ENCODE measurements at places on chromosomes 2 and 18. TPM values are rescaled to one million over a fixed set of nuclear protein-coding genes. Genes with fewer than 3 reads are reported as not detected.

- no peak overlapping the region for H3K27ac ChIP-seq
- H3K27me3 ChIP-seq: no peaks in the 10 kb centered on the region
- H3K36me3 ChIP-seq: no peaks in the 10 kb centered on the region
- peaks cover 12% of the 10 kb centered on the region for H3K4me1 ChIP-seq
- no peak for DNase-seq
These were observed 279.6 kb downstream of the PARD3B start for GRCh38 chr2:204824751-204825453.

DNA sequence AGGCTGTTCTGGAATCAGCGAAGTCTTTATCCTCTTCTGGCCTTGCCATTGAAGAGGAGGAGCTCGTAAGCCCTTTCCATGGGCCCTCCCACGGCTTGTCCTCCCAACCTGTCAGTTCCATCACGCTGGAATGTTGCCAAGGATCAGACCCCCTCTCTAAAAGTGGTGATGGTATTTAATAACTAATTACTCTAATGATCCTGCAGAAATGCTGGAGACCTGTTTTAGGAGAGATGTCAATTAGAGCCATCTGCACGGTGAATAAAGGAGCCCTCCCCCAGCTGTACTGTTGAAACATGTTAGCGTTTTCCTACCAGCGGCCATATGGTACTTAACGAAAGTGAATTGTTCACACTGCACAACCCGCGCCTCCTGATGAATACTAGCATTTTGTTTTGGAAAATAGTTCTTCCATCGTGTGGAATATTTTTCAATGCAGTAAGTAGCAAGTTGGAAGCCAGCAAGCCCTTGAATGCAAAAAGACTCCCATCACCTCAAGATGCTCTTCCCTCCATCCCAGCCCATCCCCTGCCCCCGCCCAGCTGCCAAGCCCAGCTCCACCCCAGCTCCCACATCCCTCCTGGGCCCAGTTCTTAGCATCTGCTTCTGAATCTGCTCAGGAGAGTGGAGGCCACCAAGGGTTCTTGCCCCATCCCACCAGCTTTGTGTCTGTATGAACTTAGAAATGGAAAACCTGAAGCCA lies 145.4 kb downstream of the KLHL29 start:
- no peaks in the 10 kb centered on the region for H3K27me3 ChIP-seq
- no peak overlapping the region for H3K27ac ChIP-seq

DNA sequence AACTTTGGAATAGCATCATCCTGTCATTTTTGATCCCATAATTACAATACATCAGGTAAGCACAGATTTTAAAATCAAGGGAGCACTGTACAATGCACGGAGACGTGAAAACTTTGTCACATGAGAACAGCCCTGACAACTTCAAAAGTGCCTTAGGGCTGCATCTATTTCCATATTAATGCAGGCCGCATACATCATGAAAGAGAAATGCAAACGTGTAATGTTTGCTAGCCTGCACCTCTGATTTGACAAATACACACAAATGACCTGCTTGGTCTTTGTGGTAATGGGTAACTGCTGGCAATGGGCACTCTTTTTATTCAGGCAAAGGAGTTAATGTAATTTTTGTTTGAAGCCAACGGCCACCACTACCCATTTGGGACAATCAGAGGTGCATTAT lies 202.0 kb upstream of the EPHA4 start:
- H3K27me3 ChIP-seq: no peaks in the 10 kb centered on the region
- H3K36me3 ChIP-seq: no peaks in the 10 kb centered on the region
- DNase-seq: no peak
- no peak overlapping the region for H3K4me3 ChIP-seq
- H3K27ac ChIP-seq: no peak overlapping the region
- no peaks in the 10 kb centered on the region for H3K4me1 ChIP-seq

DNA sequence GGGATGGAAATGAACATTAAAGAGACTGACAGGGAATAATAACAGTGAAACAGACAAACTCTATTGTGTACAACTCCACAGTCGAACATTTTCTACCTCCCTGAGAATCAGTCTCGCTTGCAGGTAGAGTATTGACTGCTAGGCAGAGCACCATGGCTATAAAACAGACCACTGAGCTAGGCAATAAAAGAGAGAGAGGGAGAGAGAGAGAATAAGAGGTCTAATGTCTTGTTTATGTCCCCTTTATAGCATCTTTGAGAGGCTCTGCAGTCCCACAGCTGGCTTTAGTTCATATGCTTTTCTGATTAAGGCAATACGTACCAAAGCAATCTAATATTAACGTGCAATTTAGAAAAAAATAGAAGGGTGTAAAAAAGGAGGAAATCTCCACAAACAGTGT lies 652.6 kb downstream of the NRXN1 start:
- no peaks in the 10 kb centered on the region for H3K4me1 ChIP-seq
- no peak overlapping the region for H3K27ac ChIP-seq
- H3K27me3 ChIP-seq: no peaks in the 10 kb centered on the region
- no peak overlapping the region for H3K4me3 ChIP-seq

- no peak overlapping the region for H3K27ac ChIP-seq
- peaks cover 15% of the 10 kb centered on the region for H3K4me1 ChIP-seq
- peaks cover 6% of the 10 kb centered on the region for H3K36me3 ChIP-seq
These were observed 86.8 kb downstream of the SPRED2 start for GRCh38 chr2:65345631-65346030.

DNA sequence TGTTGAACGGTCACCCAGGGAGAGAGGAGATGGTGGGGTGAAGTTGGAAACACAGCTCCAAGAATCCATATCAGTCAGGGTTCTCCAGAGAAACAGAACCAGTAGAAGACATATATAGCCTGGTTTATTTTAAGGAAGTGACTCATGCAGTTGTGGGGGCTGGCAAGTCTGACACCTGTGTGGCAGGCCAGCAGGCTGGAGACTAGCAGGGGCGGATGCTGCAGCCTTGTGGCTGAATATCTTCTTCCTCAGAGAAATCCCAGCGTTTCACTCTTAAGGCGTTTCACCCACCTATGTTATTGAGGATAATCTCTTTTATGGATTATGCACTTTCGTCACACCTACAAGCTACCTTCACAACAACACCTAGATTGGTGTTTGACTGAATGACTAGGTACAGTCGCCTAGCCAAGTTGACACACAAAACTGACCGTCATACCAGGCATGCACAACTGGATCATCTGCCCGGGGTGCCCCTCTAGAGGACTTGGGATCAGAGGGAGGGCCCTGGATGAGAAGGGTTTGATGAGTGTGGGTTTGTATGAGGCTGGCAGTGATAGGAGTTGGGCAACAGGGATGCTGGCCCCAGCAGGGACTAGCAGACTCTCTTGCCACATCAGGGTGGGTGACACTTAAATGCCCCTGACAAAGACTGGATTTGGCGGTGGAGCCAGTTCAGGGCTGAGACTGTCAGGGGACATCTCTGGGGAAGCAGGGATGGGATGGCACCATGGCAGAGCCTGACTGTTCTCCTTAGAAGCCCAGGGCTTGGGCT lies 23.4 kb downstream of the MROH2A start:
- H3K4me1 ChIP-seq: peaks cover 14% of the 10 kb centered on the region
- DNase-seq: peak; percentile 45
- H3K27ac ChIP-seq: no peak overlapping the region
- no peaks in the 10 kb centered on the region for H3K36me3 ChIP-seq
- no peaks in the 10 kb centered on the region for H3K27me3 ChIP-seq

GRCh38 chr2:172953970-172954852 lies 121.4 kb upstream of the MAP3K20 start:
- no peaks in the 10 kb centered on the region for H3K36me3 ChIP-seq
- H3K4me3 ChIP-seq: no peak overlapping the region
- H3K27ac ChIP-seq: no peak overlapping the region
- H3K4me1 ChIP-seq: no peaks in the 10 kb centered on the region

The SMAD2 gene
- 134 TPM for total RNA-seq

The ASPRV1 gene
- 0.27 TPM for total RNA-seq

DNA sequence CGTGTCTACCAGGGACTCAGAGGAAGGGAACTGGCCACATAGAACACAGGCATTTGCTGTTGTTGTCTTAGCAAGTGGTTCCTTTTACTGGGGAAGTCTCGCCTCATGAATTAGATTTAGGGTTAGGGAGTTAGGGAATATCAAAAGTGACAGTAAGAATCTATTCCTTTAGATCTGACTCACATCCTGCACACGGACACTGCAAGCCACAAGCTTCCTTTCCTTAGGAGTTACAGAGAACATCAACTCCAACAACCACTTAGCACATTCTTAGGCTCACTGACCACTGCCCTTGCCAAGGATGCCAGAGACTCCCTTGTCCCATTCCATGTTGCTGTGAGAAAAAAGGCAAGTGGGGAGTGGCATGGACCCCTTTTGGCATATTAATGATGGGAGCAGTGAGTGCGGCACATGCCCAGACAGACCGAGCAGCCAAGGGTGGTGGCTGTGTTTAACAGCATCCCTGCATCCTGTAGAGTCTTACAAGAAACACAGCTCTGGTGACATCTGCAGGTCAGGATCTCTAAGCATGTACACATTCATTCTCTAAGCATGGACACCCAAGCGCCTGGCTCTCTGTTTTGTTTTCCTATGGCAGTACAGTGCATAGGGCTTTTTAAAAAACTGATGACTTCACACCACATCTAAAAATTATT lies 745.6 kb upstream of the RAB6C start:
- no peak overlapping the region for H3K4me3 ChIP-seq
- H3K27ac ChIP-seq: no peak overlapping the region
- H3K36me3 ChIP-seq: no peaks in the 10 kb centered on the region
- H3K27me3 ChIP-seq: no peaks in the 10 kb centered on the region
- no peak for DNase-seq

DNA sequence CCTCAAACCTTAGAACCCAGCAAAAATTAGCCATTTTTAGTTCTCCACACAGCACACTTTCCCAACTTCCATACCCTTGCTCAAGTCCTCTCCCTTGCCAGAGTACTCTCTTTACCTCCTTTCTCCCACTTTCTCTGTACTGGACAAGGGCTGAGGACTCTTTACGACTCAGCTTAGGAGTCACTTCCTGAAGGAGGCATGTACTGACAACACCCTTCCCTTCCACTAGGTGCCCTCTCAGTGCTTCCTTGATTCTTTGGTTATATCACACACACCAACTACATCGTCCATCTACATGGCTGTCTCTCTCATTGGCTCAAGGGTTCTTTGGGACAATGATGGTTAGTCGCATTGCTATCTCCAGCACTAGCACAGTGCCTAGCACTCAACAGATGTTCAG lies 5.2 kb upstream of the C18orf63 start:
- peak overlapping the region; percentile 13 for H3K27ac ChIP-seq
- peaks cover under 1% of the 10 kb centered on the region for H3K36me3 ChIP-seq
- no peak for DNase-seq
- H3K27me3 ChIP-seq: no peaks in the 10 kb centered on the region
- H3K4me1 ChIP-seq: peaks cover 9% of the 10 kb centered on the region

GRCh38 chr2:181594322-181594721 lies 62.6 kb downstream of the CERKL start:
- H3K27me3 ChIP-seq: no peaks in the 10 kb centered on the region
- DNase-seq: no peak
- no peak overlapping the region for H3K4me3 ChIP-seq
- no peaks in the 10 kb centered on the region for H3K36me3 ChIP-seq

- H3K27ac ChIP-seq: peak overlapping the region; percentile 82
- H3K36me3 ChIP-seq: peaks cover 28% of the 10 kb centered on the region
- H3K4me3 ChIP-seq: peak overlapping the region; percentile 44
- DNase-seq: no peak
- peaks cover 32% of the 10 kb centered on the region for H3K4me1 ChIP-seq
These were observed 31.2 kb downstream of the GLS start for GRCh38 chr2:190911813-190912212.

DNA sequence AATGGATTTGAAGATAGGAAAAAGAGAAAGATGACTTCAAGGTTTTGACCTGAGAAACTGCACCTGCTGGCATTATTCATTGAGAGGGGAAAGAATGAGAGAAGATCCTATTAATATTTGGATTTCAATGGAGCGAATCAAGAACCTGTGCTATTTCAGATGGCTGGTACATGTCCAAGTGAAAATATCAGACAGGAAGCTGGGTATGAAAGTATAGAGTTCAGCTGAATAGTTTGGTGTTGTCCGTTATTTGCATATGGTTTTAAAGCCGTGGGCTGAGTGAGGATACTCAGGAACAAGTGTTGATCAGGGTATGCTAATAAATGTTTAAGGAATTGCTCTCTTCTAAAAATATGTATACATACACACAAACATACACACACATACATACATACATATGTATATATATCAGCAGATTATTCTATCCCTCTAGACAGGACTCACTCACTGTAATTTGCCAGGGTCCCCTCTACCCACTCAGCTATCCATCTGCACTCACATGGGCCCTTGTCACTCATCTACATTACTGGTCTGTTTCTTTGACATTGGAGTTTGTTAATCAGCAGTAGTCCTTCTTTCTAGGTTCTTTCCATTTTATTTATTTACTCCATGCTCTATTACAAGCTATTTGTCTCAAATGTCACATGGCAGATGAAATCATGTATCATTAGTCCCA lies 33.9 kb upstream of the IKZF2 start:
- H3K4me1 ChIP-seq: peaks cover 38% of the 10 kb centered on the region
- no peak overlapping the region for H3K4me3 ChIP-seq
- H3K36me3 ChIP-seq: peaks cover 5% of the 10 kb centered on the region
- H3K27ac ChIP-seq: no peak overlapping the region
- no peaks in the 10 kb centered on the region for H3K27me3 ChIP-seq

DNA sequence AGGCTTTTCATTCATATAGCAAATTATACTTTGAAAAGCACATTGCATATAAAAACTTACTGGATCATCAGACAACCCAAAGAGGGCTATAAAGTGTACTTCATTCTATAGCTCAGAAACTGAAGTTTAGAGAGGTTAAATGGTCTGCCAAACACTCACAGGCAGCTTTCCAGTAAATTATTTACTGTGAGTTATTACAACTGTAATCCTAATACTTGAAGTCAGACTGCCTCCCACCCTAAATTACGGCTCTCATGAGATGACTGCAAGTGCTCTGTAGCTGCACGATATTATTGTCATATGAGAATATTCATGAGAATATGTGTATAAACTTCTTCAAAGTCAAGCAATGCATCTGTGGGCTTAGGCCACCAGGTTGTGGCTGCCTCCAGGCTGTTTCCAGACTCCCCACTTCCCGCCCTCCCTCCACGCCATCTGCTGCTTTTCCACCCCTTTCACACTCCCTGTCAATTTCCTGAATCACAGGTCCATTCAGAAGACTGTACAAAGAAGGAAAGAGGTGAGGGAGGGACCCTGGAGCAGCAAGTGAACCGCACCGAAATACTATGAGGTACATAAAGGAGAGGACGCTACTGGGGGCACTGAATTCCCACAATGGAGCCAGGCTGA lies 111.1 kb upstream of the SPOPL start:
- no peak overlapping the region for H3K4me3 ChIP-seq
- peaks cover 31% of the 10 kb centered on the region for H3K4me1 ChIP-seq
- no peaks in the 10 kb centered on the region for H3K36me3 ChIP-seq
- H3K27ac ChIP-seq: no peak overlapping the region
- DNase-seq: no peak

The UGT1A6 gene
- 116 TPM for total RNA-seq
